ENCODE measurements at places on chromosomes 3 and 15.

DNA sequence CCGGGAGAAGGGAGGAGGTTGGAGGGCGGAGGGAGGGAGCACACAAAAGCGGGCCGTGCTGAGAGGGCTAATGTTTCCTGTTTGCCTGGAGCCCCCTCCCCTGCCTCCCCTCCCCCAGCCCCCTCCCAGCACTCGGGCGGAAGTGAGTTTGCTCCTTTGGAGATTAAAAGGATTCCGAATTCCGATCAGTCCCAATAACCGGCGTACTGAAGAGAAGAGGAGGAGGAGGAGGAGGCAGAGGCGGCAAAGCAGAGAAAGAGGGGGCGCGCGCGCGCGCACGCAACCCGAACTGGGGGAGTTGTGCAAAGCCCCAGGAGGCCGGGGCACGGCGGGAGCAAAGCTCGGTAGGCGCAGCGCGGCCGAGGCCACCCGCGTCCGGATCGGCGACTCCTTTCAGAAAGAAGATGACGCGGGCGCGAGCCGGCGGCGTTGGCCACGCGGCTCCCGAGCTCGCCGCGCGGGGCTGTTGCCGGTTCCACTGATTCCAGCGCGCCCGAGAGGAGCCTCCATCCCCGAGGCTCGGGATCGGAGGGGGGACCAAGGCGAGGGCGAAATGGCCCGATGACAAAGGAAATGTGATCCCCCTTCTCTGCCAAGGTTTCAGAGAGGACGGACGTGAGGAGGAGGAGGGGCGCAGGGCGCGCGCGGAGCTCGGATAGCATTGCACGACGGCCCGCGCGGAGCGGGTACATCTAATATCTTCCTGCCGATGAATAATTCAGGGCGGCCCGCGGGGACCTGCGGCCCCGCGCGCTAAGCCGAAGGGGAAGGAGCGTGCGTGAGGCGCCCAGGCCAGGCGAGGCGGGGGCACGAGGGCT, 1.1 kb upstream of the TRIM71 start:
- DNase-seq: no peak

GRCh38 chr3:177960722-177961121, 575.5 kb upstream of the KCNMB2 start:
- DNase-seq: no peak

DNA sequence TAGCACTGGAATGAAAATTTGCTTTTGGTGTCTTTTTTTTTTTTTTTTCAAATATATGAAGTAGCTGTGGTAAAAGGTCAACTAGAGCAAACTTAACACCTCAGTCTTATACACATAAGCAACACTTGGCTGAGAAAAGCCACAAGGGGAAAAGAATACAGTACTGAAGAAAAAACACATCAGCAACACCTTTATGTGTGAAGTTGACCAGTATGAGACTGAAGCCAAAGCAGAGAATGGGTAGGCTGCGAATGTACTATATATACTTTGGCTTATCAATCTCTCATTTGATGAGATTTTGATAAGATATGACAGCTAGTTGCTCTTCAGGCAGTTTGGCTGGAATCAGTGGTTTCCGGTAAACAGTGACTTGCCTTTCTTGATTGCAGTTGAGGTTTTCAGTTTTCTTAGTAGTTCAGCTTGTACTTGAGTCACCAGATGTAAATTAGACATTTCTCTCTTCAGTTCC, 22.0 kb upstream of the ZCWPW2 start:
- no peak for DNase-seq

DNA sequence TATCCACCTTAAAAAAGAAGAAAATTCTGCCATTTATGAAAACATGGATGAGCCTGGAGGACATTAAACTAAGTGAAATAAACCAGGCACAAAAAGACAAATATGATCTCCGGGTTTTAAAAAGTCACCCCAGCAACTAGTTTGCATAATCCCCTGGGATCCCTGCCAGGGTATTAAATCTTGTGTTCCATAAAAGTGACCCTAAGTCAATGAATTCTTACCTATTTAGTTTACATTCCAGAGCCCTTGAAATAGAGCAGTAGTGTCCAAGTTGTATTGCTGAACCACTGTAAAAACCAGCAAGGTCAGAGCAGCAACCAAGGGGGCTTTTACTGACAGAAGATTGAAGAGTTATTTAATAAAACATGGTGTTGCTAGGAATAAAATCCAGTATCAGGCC, 716.8 kb upstream of the BCHE start:
- no peak for DNase-seq

GRCh38 chr3:186421946-186422345, 59.9 kb upstream of the DGKG start:
- no peak for DNase-seq

- DNase-seq: no peak
Observed at GRCh38 chr3:122365073-122365472, 18.0 kb downstream of the MIX23 start.

DNA sequence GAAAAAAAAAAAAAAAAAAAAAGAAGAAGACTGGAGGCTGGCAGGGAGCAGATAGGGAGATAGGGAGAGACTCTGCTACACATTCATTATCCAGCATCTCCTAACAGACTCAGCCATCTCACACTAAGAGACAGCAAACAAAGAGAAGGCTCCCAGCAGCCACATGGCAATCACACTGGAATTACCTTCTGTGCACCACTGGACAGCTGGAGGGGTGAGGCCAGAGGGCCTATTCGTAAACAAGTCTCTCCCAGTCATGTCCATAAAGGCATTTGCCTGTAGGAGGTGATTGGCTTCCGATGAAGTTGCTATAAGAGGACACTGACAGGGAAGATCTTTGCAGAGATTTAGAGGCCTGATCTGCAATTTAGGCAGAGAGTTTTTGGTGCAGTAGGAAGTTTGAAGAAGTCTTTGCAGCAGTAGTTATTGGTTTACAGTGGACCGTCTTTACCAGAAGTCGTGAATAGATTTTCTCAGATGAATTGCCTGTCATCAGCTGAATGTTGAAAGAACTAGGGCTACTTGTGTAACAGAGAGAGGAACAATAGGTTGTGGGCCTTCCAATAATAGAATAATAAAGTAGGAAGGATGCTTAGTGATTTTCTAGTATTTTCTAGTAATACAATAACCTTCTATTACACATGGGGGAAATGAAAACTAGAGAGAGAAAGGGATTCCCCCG, 89.7 kb downstream of the TP63 start:
- DNase-seq: no peak

DNA sequence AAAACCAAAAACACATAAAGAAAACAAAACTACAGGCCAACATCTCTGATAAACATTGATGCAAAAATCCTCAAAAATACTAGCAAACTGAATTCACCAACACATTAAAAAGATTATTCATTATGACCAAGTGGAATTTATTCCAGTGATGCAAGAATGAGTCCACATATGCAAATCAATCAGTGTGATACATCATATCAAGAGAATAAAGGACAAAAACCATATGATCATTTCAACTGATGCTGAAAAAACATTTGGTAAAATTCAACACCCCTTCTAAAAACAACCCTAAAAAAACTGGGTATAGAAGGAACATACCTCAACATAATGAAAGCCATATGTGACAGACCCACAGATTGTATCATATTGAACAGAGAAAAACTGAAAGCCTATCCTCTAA, 265.6 kb upstream of the DCBLD2 start:
- DNase-seq: no peak

- DNase-seq: no peak
Observed at GRCh38 chr3:123660900-123661299, 76.0 kb upstream of the HACD2 start.

DNA sequence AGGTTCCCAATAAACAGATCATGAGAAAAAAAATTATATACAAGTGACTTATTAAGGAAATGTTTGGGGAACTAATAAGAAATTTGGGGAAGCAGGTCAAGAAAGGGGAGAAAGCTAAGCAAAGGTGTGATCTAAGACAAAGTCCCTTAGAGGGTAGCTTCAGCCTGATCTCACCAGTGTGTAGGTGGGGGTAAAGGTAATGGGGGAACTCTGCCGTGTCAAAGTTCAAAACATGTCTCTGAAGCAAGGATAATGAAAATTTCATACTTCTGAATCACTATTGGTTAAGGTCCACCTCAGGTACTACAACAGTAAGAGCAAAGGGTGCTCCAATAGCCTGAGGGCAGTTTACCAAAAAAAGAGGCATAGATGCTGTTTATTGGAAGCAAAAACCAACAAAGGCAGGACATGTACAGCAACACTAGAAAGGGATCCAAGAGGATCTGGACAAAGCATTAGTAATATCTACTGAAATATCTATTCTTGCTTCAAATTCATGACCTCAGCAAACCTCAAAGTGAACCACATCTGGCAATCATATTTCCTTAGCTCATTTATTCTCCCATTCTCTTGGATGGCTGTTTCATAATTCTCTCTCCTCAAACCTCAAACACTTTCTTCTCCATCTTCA, 6.9 kb downstream of the ACAD11 start:
- no peak for DNase-seq

DNA sequence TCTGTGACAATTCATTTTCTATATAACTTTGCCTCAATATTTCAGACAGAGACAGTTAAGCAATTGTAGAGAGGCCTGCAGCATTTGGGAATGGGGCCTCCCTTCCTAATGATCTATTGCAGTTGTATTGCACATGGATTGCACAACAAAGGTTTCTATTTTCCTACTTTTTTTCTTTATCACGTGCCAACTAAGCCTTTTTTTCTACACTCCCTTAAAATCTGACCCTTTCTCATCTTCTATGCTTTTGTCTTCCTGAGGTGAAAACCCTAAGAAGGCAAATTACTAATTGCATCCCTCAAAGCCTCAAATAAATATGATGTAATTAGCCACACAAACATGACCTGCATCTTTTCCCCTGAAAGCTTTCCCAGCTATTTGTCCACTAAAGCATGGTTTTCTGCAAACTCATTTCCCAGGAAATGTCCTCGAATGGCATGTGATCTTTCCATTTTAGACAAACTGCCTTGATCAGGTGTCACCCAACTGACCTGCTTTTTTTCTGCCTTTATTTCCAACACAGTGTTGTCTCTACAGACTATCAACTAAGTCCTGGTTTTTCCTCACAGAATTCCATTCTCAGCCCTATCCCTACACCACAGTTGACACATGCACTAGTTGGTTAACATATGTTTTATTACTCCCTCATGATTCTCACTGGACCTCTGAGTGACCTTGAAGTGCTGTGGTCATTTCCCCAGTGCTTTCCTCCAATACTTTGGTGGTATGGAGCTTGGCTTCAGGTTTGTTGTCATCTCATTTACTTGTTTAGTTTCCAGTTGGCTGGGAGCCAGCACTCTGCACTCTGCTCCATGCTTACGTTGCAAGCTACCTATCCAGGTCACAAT, 31.9 kb upstream of the TSC22D2 start:
- no peak for DNase-seq

GRCh38 chr15:73583544-73583943, 49.6 kb downstream of the NPTN start:
- DNase-seq: no peak

- no peak for DNase-seq
Observed at GRCh38 chr15:75076277-75076676, 52.9 kb downstream of the PPCDC start.

- no peak for DNase-seq
Observed at GRCh38 chr3:63807961-63808565, 11.0 kb upstream of the C3orf49 start.

- no peak for DNase-seq
Observed at GRCh38 chr3:46934498-46935167, 41.9 kb downstream of the CCDC12 start.

GRCh38 chr3:83523470-83524073, 1435.2 kb upstream of the CADM2 start:
- DNase-seq: no peak

GRCh38 chr3:112372396-112372795, 39.4 kb downstream of the CD200 start:
- no peak for DNase-seq

- DNase-seq: no peak
Observed at GRCh38 chr3:155102329-155102728, 22.2 kb downstream of the MME start.

- DNase-seq: no peak
Observed at GRCh38 chr3:42169579-42170120, 78.5 kb downstream of the TRAK1 start.

DNA sequence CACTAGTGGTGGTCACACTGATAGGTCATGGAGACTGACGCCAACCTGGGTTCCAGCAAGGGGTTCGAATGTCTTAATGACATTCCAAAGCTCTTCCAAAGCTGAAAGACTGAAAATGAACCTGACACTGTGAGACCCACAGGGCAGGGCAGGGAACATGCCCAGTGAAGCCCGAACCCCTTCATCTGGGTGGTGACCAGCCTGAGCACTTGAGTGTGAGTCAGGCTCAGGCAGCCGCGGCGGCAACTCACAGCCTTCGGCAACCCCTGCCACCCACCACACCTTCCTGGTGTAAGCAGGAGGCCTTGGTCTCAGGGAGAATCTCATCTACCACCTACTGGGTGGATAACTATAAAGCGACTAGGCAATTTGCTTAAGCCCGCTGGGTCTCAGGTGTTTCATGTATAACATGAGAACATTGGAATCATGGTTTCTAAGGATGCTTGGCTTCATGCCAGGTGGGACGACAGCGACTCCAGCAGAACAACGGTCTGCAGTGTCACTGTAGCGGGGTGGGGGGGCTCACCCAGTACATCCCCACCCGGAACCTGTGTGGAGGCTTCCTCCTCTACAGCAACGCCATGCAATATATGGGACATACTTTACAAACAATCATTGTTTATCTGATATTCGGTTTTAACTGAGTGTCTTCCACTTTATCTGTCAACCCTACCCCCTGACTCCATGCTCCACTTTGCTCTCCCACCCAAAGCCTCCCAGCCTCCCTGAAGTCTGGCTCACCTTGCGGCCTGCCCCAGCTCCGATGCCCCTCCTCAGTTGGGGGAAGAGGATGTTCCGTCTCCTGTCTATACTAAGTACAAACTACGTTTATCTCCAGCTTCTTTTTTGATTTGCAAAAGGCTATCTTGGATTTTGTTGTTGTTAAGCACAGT, 125.0 kb upstream of the MEF2A start:
- DNase-seq: no peak

DNA sequence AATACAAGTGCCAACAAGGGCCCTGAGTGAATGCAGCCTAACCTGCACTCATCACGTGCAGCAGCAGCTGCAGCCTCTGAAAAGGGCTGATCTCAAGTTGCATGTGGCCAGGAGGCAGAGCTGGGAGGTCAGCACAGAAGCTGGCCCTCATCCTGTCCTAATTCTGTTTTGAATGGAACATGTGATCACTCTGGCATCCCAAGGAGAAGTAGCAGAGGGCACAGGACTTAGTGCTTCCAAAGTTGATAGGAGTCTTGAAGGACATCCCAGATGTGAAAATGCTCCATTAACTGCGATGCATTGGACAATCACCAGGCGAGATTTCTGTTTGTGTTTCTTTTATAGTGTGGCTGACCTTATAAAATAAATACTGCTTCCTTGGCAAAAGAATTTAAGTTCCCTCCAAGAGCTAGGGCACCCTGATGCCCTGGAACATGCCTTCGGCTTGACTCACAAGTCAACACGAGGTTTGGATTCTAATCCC, 31.6 kb upstream of the STAG1 start:
- DNase-seq: no peak
